ENCODE measurements at places on chromosomes 2 and 18.

DNA sequence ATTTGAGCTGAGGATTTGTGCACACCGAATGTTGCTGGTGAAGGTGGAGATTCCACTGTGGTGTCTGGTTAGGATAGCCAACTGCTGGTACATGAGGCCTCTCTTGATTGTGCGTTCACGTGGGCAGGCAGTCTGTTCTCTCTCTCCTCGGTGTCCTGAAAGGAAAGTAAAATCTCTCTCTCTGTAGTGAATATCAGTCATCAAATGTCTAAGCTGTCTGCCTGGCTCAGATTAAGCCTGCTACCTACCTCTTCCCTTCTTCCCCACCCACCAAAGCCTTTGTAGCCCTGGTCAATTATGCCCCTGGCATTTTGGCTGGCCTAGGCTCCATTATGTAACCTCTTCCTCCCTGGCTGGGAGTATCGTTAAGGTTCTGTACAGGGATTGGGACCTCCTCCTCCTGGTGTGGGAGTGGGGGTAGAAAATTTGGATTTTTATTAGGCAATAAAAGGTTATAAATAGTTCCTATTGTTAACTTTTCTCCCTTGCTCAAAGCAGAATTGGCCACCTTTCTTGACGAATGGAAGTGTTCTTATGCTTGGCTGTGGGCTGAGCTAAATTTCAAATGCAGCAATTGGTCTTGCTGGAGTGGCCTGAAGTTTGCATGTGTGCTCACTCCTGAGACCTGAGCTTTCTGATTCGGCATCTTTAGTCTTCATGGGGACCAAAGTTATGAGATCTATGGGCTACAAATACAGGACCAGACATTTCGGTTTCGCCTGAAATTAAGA lies 148.8 kb downstream of the WDSUB1 start:
- DNase-seq, result no peak

GRCh38 chr18:3619746-3620145 lies 169.8 kb downstream of the TGIF1 start:
- no peak for DNase-seq

GRCh38 chr18:51168026-51168742 lies 29.3 kb downstream of the MEX3C start:
- DNase-seq, result no peak

GRCh38 chr2:11990576-11990975 lies 244.1 kb downstream of the LPIN1 start:
- DNase-seq, result no peak

GRCh38 chr2:171181064-171182049 lies 20.7 kb upstream of the TLK1 start:
- no peak for DNase-seq

Measured in inflammatory macrophage (primary cell).